Activated CD4-positive, CD25-positive, alpha-beta regulatory T cell treated with anti-CD3 and anti-CD28 coated beads, Interleukin-2, amount 50 U/mL, for 72 hours (primary cell): ENCODE measurements at places on chromosomes 12 and 14.
A peak's percentile ranks its signal among the peaks of the same experiment; 100 is the strongest.

GRCh38 chr12:57380300-57380699, 50.5 kb downstream of the R3HDM2 start:
- no peak for DNase-seq

- no peak for DNase-seq
Observed at GRCh38 chr14:72540836-72541235, 353.1 kb downstream of the DPF3 start.

GRCh38 chr12:1518591-1519516, 75.5 kb downstream of the FBXL14 start:
- no peak for DNase-seq

GRCh38 chr12:103399986-103400385, 95.8 kb downstream of the C12orf42 start:
- no peak for DNase-seq

- DNase-seq, result no peak
Observed at GRCh38 chr12:33000016-33000415, 103.4 kb upstream of the PKP2 start.

- no peak for DNase-seq
Observed at GRCh38 chr12:47408171-47408871, 297.5 kb downstream of the RPAP3 start.

- DNase-seq, result no peak
Observed at GRCh38 chr12:16392846-16393535, 45.5 kb downstream of the MGST1 start.

GRCh38 chr12:14257734-14258574, 107.5 kb upstream of the ATF7IP start:
- DNase-seq, result peak; percentile 73

DNA sequence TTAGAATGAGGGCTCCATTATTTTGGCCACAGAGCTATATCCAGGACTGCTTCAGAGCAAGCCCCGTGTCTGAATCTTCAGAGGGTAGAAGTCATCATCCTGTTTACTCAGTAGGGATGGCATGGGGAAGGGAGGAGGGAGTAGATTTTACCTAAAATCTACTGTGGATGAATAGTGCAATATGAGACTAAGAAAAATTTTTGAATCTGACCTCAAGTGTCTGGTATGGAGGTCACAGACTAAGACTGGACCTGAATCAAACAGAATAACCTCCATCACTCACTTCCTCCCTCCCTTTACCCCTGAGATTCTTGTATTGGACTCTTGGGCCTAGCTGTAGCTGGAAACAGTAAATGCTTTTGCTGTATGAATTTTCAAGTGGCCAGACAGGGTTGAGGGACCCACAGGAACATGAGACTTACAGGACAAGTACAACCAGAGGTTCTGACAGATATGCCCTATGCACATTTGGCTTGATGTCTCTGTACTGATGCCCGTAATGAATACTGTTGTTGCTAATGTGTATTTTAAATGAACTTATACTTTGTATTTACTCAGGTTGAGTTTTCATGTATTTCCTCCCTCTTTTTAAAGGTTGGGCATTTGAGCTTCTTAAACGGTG, 78.5 kb downstream of the CCDC91 start:
- DNase-seq, result no peak

DNA sequence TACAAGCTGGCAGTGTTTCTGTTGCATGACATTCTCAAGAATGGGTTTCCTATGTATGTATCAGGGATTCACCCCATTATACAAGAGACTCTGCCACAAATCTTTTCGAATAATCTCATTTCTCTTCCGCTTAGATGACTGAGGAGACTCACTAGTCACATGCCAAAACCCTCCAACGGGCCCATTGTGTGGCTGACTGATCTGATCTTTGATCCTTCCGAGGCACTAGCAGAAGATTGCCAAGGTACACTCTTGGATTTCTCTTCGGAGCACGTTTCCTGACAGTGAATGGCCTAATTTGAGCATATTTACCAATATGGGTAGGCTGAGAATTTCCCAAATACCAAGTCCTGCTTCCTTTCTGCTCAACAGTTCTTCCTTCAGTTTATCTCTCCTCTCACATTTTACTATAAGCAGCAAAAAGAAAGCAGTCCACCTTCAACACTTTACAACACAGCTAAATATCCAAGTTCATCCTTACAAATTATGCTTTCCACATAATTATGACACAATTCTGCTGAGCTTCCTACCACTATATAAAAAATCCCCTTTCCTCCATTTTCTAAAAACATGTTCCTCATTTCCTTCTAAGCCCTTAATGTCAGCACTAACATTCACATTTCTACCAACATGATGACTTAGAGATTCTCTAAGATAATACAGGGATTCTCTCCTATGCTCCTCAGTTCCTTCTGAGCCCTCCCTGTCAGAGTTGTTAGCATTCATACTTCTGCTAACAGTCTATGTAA, 11.0 kb downstream of the PRPH start:
- DNase-seq, result no peak

- DNase-seq, result no peak
Observed at GRCh38 chr14:105102893-105103292, 37.7 kb upstream of the GPR132 start.

DNA sequence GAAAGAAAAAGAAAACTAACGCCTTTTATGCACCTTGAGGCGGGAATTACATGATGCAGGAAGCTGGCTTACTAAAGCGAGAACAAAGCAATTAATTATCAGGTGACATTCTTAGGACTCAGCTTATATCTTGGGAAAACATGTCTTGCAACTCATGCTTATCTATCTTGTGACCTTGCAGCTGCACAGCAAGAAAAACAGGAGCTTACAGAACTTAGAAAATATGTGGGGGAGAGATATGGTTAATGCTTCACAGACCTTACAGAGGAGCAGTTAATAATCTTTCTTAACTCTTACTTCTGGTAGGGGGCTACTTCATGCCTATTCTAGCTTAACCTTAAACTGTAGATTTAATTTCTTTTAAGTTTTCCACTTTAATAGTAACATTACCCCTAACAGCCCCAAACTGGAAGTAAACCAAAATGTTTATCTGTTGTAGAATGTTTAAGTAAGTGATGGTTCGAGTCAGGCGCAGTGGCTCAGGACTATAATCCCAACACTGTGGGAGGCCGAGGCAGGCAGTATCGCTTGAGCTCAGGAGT, 13.2 kb upstream of the OR11G2 start:
- no peak for DNase-seq

DNA sequence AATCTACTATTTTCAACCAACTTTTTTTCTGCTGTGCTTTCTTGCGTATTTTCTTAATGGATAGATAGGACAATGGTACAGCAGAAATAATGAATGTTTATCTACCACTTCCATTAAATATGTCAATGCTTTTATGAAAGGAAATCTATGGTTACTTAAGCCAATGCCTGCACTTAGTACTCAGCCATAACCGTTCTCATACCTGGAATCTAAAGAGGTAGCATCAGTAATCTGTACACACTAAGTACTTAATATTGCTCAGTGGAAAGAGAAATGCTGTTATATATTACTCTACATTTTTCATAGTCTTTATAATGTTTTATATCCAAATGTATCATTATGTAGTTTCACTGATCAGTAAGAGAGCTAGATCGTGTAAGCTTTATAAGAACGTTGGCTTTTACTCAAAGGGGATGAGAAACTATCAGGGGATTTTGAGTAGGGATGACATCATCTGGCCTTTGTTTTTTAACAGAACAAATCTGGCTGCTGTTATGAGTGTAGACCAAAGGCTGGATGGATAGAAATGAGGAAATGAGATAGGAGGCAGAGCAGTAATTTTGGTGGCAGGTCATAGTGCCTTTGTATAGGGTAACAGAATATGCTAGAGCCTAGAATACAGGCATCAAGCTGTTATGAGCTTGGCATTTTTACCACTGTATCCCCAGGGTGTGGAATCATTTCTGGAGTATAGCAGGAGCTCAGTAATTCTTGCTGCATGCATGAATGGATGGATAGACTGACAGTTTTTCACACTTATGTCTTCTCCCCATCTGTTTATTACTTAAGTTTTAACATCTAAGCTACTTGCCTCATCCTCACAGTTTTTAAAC, 34.0 kb downstream of the ALG10B start:
- no peak for DNase-seq

- DNase-seq, result no peak
Observed at GRCh38 chr12:125070112-125070511, 4.9 kb downstream of the AACS start.

DNA sequence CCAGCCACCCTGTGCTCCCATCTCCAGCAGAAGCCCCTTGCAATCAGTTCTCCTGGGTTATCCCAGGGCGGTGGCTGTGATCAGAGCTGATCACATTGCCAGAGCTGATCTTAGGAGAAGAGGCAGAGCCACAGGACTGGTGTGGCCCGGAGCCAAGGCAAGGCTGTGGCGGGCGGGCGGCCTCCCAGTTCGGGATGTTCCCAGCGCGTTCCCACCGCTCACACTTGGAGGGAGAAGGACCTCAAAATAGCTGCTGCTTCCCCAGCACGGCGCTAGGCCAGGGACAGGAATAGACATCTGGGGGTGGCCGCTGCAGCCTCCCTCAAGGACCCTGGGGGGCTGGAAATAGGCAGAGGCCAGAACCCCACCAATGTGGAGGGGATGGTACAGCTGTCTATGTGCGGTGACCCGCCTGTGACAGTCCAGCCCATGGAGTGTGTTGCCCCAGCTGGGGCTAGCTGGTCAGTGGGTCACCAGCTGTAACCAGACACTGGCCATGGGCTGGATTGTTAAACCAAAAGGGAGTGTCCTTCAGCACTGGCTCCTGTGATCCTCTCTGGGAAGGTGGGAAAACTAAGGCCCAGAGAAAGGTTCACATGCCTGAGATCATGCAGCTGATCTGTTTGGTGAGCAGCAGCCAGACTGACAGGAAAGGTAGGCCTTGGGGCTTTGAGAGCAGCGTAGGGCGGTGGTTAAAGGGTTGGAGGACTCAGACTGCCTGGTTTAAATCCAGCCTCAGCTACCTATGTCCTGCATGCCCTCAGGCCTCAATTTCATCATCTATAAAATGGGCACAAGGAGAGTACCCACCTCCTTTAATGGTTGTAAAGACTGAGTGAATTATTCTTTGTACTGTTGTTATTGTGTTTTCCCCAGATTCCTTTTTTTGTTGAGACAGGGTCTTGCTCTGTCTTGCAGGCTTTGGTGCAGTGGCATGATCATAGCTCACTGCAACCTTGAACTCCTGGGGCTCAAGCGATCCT, 8.0 kb upstream of the POP5 start:
- no peak for DNase-seq

GRCh38 chr14:95663226-95663797, 22.9 kb upstream of the TCL1B start:
- no peak for DNase-seq

DNA sequence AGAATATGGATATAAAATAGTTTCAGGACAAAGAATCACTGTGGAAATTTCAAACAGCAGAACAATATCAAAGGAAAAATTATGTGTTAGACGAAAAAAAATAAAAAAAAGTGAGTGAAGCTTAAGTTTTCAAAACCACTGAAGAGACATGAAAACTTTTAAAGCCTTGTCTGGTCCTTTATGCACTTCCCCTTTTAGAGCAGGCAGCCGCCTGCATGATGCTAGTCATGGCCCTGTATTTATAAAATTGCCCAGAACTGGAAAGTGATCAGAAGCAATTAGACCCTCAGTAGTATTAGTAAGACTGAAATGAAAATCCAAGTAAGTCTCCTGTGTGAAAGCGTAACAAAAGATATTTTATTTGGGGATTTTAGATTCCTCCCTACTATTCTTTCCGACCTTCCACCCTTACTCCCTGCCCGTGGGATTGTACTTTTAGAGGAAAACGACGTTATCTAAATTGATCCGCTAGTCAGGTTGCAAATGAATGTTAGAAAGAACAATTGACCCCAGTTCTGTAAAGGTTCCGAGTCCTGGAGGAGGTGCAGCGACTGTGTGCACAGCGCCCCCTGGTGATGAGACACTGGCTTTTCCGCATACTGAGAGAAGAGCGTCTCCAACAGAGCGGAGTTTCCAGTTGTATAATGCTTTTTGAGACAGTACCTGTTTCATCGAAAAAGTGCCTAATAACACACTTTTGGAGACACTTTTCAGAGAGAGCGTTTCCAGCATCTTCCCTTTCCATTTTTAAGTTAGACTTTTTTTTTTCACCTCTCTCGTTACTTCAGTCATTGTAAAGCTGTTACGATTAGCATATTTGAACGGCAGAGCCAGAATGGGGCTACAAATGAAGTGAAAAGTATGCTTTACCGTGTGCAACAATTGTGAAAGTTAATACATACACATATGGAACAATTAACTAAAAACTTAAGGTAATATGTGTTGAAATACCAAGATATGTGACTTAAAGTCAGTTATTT, 12.4 kb downstream of the MGST1 start:
- DNase-seq, result no peak

DNA sequence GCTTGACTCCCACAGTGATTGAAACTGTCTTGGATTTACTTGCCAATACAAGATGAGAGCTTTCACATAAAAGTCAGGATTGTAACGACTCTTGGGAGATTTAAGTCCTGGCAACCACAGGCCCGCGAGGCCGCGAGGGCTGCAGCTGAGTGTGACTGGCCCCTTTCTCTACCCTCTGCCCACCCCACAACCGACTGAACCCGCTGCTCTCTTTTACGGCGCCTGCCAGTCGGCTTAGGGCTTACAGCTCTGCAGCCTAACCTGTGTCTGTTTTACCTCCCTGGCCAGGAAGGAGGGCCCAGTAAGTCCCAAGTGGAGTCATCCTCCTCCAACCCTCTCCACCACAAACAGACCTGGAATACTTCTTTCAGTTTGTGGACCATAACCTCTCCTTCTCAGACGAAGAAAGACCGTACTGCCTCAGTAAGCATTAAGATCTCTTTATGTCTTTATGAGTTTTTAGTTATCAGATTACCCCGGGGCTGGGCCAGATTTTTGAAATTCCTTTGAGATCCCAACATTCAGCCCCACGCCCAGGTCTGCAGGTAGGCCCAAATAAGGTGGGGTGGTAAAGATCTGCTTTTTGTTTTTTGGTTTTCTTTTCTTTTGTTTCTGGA, 12.6 kb upstream of the TIGAR start:
- DNase-seq, result no peak

DNA sequence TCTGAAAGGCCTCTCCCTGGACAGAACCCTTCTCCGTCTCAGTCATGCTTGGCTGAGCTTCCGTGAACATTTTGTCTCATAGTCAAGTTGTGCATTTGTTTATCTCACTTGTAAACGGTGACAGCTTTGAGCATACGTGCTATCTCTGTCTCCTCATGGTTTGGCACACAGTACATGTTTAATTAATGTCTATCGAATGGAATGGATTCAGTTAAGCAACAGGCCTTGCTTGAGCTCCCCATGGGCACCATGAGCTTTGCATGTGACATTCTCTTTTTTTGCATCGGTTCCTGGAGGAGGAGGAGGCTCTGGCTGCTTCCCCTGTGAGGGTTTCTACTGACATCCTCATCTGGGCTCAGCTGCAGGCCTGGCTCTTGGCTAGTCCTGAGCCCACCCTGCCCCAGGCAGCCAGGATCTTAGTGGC, 80.0 kb downstream of the PRIMA1 start:
- DNase-seq, result no peak

GRCh38 chr12:131621701-131622421, 89.0 kb upstream of the SFSWAP start:
- no peak for DNase-seq
